ENCODE measurements at places on chromosomes 1 and 21.

DNA sequence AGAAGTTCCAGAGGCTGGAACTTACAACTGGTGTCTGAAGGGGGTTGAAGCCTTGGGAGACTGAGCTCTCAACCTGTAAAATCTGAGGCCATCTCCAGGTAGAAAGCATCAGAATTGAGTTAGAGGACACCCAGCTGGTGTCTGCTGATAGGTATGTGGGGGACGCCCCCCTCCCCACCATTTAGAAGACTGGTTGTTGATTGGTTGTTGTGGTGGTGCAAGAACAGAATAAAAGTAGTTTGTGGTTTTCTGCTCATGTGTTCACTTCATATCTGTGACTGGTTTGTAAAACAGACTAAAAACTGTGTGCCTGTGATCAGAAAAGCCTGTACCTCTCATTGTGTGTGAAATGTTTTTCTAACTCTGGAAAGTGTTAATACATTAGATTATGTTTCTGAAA is 33.2 kb upstream of the PDE4B start:
- no peak for DNase-seq

GRCh38 chr1:40877698-40878097 is 15.5 kb upstream of the CITED4 start:
- no peak for DNase-seq

DNA sequence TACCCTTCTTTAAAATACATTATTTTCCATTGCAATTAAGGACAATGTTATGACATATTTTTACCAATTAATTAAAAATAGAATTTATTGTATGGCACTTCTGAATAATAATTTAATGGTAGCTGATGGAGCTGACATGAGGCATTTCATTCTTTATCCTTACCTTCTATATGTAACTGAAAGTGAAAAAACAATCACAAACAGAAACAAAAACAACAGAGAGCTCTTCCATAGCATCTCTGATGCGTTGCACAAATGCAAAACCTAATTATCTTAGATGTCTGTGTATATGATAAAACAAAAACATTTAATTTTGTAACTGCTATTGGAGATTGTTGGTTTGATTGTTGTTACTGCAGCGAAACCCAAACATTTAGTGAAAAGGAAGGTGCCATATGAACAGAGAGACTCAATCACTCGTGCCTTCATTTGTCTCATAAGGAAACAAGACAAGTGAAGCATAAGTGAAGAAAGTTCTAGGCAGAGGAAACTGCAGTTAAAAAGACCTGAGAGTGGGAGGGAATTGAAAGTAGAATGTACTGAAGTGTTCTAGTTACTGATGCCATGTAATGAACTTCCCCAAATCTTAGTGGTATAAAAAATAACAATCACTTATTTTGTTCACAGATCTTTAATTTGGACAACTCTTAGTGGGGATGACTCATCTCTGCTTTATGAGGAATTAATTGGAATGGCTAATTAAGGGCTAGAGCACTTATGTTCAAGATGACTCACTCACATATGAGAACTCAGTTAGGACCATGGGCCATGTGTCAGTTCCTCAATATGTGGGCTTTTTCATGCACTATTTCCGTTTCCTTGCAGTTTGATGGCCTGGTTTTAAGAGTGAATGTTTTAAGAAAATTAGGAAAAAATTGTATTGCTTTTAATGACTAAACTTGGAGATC is 245.0 kb upstream of the OLFM3 start:
- no peak for DNase-seq

- DNase-seq: no peak
Measured at GRCh38 chr1:34988147-34988546, 3.0 kb upstream of the TMEM35B start.

GRCh38 chr21:43803558-43804300 is 14.4 kb downstream of the RRP1 start:
- no peak for DNase-seq

DNA sequence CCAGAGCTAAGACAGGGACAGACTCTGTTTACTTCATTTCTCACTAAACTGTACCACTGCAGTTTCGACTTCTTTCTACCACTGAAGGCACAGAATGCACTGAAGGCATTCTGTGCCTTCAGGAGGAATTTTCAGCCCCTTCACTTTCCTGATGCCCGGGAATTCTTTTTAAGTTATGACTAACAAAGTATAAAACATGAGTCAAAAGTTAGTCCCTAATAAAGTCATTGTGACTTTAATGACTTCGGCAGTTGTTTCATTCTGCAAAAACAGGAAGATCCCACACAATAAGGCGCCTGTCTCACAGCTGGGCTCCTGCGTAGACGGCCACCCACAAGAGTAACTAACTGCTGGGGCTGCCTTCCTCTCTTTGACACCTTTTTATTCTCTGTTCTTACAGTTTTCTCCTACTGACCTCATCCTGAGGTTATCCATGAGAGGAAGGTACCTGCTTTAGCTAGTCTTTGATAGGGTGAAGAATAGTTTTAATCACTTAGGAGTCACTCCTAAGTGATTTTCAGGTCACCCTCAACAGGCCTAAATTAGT is 183.9 kb upstream of the SGIP1 start:
- DNase-seq: no peak

GRCh38 chr21:44654576-44655175 is at the start of gene KRTAP12-4:
KRTAP12-4 (minus strand) TSS chr21:44654659; CDS start chr21:44654614, 45 bp downstream.
- no peak for DNase-seq

GRCh38 chr1:194474701-194475100 is 1288.3 kb upstream of the B3GALT2 start:
- no peak for DNase-seq

GRCh38 chr1:202227997-202228401 is 34.4 kb downstream of the LGR6 start:
- DNase-seq: no peak

DNA sequence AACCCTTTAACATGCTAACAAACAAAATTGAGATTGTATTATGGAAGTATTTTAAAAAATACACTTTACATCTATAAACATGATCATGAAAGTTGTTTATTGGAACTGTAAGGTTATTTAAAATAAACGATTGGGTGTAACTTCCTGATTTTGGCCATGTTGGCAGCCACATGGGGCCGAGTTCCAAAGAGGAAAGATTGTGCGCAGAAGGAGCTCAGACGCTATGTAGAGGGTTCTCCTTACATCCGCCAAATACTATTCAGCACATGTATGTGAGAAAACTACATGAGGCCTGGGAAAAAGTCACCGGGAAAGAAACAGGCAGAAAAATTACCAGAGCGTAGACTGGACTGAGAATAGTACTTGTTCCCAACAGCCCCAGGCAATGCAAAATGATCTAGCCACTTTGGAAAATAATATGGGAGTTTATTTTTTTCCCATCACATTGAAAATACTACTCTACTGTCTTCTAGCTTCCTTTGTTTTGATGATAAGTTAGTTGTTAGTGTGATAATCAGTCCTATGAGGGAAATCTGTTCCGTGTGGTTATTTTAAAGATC is 35.7 kb upstream of the B3GALT2 start:
- no peak for DNase-seq

GRCh38 chr1:22275626-22276395 is 132.9 kb upstream of the WNT4 start:
- no peak for DNase-seq

DNA sequence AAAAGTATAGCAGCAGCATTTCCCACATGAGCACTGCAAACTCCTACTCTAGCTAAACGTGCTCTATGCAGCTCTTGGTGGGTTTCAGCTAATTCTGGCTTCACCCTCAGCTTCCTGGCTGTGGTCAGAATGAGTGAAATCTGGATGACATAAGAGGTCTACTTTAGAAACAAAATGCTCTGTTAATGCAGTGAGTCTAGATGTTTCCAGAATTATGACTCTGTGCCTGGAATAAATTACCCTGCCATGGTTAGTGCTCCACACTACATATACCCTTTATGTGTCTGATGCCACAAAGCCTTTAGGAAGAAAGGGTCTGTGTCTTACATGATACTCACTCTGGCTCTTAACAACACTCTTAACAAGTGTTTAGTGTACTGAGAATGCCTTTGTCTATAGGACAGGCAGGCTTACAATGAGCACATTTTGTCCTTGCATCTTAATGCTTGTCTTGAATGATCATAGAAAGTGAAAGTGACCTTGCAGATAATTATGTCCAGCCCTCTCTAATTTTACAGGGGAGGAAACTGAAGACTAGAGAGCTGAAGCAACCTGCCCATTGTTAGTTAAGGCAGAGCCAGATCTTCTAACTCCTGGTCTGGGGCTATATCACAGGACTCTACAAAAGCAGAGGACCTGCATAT is 9.2 kb downstream of the S100A10 start:
- no peak for DNase-seq

- no peak for DNase-seq
Measured at GRCh38 chr1:159913451-159914192, 11.7 kb downstream of the TAGLN2 start.
